NCI-H1105 treated with DMSO at 0.1 percent for 48 hours (cell line): ENCODE measurements at places on chromosomes 16 and 17.

GRCh38 chr17:44132275-44132821 lies 8.9 kb upstream of the HDAC5 start:
- no peak for DNase-seq

DNA sequence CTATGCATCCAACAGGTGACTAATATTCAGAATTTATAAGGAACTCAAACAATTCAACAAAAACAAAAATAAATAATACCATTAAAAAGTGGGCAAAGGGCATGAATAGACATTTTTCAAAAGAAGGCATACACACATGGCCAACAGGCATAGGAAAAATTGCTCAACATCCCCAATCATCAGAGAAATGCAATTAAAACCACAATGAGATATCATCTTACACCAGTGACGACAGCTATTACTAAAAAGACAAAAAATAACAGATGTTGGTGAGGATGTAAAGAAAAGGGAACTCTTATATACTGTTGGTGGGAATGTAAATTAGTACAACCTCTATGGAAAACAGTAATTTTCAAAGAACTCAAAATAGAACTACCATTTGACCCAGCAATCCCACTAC lies 250.4 kb upstream of the N4BP1 start:
- no peak for DNase-seq

GRCh38 chr16:23877107-23878070 lies 41.6 kb downstream of the PRKCB start:
- no peak for DNase-seq

- DNase-seq, result no peak
These were observed 1.7 kb downstream of the ARHGDIA start for GRCh38 chr17:81869221-81870130.

- no peak for DNase-seq
These were observed 11.9 kb downstream of the TBX2 start for GRCh38 chr17:61411261-61412142.

GRCh38 chr16:46618516-46618915 lies 2.7 kb downstream of the SHCBP1 start:
- no peak for DNase-seq

DNA sequence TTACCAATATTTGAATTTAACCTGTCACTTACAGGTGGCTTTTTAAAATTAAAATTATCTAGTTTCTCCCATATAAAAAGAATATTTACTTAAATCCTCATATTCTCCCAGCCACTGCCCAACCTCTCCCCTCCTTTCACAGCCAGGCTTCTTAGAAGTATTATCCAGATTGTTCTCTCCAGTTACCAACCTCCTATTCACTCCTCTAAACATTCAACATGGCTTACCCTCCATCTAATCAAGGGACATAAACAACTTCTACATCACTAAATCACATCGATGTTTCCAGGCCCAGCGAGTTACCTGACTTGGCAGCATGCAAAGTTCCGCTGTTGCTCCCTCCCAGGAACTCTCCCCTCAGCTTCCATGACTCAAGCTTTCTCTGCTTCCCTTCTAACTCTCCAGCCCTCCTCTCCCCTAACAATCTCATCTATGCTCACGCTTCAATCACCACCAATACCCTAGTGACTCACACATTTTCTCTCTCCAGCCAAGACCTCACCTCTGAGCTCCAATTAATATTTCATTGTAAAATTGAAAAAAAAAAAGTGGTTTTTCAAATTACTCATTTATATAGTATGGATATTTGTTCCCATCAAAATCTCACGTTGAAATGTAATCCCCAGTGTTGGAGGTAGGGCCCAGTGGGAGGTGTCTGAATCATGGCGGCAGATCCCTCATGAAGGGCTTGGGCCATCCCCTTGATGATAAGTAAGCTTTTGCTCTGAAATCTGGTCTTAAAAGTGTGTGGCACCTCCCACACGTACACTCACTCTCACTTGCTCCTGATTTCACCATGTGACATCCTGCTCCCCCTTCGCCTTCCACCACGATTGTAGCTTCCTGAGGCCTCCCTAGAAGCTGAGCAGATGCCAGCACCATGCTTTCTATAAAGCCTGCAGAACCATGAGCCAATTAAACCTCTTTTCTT lies 88.5 kb downstream of the HELZ start:
- DNase-seq, result no peak

DNA sequence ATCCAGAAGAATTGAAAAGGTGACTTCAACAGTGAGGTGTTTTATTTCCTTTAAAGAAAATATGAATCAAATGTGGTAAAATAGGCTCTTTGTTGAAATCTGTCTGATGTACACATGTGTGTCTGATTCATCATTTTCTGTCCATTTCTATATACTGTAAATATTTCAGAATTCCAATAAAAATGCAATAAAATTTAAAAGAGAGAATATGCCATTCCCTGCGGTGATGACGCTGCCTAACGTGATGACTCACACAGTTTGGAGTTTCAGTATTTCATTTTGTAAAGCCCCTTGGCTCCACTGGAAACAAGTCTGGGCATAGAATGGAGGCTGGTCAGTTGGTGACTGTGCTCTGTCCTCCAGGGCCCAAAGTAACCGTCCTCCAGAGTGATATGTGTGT lies 482.5 kb upstream of the CDH5 start:
- DNase-seq, result no peak

DNA sequence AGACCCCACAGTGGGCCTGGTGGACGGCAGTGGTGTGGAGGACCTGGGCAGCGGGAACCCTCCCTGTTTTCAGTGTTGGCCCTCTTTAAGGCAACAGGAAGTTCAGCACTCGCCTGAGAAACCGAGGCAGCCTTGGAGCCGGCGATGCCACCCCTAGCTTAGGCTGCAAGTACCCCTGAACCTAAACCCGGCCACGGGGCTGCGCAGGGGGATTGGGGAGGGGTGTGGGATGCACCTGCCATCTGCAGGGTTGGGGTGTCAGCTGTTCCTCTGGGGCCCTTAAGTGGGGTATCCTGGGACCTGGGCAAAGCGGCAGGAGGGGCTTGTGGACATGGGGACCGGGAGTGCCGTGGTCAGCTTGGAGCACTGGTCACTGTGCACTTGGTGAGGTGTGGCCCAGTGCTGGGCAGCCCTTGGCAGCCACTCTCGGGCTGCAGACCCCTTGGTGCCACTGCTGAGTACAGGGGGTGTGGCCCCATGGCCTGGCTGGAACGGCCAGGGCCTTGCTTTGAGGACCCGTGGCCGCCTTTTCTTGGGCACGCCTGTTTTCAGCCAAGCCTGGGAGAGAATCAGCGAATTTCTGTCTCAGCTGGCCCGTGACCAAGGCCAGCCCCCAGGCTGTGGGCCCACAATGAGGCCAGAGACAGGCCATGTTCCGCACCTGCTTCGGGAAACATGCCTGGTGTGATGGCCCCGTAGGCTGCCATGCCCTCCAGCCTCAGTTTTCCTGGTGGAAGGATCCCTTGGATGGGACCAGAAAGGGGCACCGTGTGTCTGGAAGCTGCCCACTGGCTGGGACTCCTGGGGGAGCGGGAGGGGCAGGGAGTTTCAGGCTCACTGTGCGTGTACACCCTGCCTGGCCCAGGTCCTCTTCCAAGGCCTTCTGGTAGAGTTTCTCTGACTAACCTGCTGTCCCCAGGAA lies 4.1 kb upstream of the SLC25A10 start:
- DNase-seq, result no peak

- no peak for DNase-seq
These were observed 4.3 kb upstream of the TLCD2 start for GRCh38 chr17:1714427-1714979.

DNA sequence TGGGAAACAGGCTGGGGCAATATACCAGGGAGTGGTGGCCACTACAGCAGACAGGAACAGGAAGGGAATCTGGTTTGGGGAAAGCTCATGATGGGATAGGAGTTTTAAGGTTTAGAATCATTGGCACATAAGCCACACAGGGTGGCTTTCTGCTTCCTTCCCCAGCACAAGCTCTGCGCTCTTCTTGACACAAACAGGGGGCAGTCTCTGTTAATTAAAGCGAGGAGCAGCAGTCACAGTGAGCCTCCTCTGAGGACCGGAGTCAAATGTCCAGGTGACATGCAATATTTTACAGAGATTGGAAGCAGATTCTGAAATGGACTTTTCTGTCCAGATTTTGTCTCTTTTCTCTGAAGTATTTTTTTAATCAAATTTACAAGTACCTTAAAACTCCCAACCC lies 2.8 kb upstream of the SHISA9 start:
- no peak for DNase-seq

DNA sequence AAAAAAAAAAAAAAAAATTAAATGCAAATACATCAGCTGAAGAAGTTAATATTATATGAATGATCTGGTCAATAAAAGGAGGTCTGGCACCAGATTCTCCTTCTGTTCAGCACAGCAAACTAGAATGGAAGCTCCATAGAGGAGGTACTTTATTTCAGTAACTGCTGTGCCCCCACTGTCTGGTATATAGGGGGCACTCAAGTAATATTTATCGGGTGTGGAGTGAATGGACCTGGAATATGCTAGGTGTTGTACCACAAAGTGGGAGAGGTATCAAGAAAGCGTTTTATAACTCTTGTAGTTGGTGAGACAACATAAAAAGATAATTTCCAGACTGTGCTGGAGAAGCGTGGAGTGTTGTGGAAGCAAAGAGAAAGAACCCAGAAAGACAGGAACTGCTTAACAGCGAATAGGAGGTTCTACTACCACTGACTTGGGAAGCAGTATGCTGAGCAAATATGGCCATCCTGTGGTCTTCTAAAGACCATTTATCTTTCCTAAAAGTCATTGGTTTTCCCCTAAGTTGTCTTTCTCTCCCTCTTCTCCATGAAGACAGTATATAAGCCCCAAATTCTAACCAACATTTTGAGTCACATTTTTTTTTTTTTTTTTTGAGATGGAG lies 12.2 kb upstream of the PRKCA start:
- DNase-seq, result peak; percentile 6

- DNase-seq, result no peak
These were observed 56.9 kb downstream of the TIMM22 start for GRCh38 chr17:1053661-1054360.
